Heart right ventricle (tissue), 16 donors: ENCODE measurements at places on chromosomes 13 and 19.

DNA sequence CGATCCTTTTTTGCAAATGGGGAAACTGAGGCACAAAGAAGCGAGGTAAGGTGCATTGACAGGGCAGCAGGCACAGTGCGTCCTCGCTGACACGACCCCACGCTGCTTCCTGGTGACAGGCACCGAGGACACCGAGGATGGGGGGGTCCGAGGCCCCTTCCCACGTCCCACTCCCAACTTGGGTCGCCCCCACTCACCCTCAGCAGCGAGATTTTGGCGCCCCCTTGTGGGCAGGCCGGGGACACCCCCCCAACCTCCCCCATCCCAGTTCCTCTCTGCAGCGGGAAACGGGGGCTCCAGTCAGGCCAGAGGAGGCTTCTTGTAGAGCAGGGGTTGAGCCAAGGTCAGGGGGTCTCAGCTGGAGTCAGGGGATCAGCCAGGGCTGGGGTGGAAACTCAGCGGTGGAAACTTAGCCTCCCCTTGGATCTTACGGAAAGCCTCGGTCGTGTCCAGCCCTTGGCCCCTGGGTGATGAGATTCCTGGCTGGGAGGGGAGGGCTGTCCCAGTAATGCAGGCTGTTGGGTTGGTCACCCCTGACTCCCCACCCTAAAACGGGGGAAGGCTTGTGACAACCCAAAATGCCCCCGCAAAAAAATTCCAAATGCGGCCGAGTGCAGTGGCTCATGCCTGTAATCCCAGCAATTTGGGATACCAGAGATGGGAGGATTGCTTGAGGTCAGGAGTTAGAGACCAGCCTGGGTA lies 8.2 kb downstream of the SMIM24 start:
- DNase-seq = peak; percentile 58

GRCh38 chr13:46213242-46213641 lies 1.5 kb downstream of the LRRC63 start:
- DNase-seq = no peak

- no peak for DNase-seq
Measured at GRCh38 chr13:73850104-73850873, 283.9 kb downstream of the KLF12 start.

GRCh38 chr13:66781241-66781640 lies 448.9 kb downstream of the PCDH9 start:
- DNase-seq = no peak

DNA sequence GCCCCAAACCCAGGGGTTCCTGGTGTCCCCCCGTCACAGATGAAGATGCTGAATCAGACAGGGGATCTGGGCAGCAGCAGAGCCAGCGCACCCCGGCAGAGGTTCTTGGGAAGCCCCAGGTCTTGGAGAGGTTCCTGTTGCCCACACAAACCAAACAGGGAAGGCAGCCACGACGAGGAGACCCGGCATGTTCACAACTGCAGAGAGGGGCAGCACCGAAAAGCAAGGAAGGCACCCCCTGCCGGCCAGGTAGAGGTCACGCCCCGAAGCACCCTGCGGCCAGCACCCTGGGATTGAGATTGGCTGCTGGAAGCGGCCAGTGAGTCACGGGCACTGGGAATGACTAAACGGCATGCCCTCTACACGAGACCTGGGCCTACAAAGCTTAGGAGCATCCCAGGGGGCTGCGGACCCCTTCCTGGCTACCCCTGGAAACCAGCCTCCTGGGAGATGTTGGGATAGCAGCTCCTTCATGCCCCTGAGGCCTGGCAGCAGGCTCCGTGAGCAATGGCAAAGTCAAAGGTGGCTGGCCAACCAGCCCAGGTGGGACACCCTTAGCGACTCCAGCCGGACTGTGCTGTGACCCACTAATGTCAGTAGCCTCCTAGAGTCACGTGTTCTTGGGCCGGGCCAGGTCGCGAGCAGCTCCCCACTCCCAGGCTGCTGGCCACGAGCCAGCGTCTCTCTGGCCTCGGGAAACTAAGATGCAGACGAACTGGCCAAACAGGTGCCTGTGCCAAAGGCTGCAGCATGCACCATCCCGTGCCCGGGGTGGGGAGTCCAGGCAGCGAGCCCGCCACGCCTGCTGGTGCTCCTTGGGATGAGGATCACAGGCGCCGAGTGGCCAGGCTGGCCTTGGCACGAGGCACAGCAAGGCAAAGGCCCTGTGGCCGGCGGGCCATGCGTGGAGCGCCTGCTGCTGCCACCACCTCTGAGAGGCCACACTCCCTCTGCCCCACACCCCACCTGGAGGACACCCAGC lies 43.2 kb downstream of the MLLT1 start:
- DNase-seq = no peak

- DNase-seq = no peak
Measured at GRCh38 chr13:84668637-84669036, 786.4 kb upstream of the SLITRK1 start.

- no peak for DNase-seq
Measured at GRCh38 chr13:40624383-40624782, 42.1 kb downstream of the FOXO1 start.

- no peak for DNase-seq
Measured at GRCh38 chr19:44112802-44113137, 429 bp upstream of the ZNF225 start.
